ENCODE measurements at places on chromosomes 1 and 21.

- DNase-seq: no peak
These were observed 49.2 kb downstream of the RALGPS2 start for GRCh38 chr1:178774263-178774662.

GRCh38 chr1:9929431-9930385, 13.5 kb downstream of the LZIC start:
- no peak for DNase-seq

DNA sequence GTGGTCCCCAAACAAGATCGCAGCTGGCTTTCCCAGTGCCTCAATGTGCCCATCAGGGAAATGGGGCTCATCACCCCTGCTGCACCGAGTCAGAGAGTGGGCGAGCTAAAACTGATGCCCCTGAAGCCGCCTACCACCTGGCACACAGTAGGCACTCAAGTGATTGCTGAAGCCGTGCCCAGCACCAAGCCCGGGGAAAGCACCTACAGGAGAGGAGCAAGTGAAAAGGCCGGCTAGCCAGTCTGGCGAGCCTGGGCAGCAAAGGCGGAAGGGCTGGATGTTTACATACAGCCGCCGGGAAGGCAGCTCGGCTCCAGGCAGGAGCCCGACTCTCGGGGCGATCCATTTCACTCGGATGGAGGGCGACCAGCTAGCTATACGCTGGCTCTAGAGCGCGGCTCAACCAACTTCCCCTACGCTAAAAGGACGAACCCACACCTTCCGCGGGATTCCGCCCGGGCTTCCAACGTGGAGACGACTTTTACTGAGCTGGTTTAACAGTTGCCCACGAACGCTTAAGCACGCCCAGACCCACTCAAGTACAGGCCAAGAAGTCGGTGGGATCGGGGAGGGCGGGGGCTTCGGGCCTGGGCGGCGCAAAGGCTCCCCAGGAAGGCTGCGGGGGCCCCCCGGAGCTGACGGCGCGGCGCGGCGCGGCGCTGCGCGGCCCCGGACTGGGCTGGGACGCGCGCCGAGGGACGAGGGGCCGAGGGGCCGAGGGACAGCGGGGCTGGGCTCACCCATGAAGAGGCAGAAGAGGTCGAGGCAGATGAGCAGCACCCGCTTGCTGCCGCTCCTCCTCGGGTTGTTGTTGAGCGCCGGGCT, 1.0 kb downstream of the PLPP3 start:
- DNase-seq: no peak

DNA sequence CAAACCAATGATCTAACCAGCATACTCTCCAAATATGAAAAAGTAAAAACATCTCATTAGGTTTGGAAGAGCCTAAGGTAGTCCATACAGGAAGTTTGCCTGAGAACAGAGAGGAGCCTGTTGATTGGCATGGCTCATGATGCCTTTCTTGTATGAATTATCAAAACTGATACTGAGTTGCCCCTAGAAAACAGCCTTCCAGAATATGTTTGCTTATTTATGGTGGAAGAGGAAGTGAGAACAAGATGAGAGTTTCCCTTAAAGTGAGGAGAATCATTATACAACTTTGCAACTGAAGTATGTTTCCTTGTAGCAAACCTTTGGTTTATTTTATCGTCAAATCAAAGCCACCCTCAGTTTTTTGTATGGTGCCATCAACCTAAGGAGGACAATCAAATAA, 23.8 kb upstream of the KIAA1614 start:
- no peak for DNase-seq

DNA sequence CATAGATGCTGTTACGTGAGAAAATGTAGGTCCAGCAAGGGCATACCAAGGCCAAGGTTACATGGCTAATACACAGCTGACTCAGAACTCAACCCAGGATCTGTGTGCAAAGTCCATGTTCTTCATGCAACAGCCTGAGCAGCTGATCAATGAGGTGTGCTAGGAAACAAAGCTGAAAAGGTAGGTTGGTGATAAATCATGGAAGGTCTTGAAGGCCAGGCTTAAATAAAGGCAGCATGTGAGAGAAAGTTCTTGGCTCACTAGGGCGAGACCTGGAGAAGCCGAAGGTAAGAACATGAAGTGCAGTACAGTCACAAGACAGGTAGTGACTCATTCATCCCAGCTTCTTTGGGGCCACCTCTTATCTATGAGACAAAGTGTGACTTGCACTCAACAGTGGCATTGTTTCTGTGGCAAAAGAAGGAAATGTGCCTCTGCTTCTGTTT, 33.4 kb downstream of the TLR5 start:
- DNase-seq: no peak

DNA sequence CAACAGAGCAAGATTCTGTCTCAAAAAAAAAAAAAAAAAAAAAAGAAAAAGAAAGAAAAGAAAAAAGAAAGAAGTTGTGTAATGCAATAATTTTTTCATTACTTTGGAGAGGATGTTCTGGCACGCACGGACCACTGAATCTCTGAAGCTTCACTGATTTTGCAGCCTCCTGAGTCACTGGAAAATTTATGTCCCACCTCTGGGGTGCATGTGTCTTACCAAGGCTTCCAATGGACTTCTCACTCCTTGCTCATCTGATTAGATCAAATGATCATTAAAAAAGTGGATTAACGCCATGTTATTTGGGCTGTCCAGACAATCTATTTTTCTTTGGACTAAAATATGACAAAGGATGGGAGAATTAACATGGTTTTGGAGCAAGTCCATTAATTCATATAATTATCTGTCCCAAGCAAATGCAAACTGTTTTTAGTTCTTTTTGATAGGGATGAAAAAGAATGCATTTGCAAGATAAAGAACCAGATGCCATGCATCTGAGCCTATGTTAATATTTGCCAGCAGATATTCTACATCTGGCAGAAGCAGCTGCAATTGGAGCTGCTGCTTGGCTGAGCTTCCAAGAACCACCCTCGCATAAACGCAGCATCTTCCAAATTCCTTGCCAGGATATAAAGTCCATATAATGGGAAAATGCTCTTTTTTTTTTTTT, 10.1 kb upstream of the MAP1LC3C start:
- no peak for DNase-seq

DNA sequence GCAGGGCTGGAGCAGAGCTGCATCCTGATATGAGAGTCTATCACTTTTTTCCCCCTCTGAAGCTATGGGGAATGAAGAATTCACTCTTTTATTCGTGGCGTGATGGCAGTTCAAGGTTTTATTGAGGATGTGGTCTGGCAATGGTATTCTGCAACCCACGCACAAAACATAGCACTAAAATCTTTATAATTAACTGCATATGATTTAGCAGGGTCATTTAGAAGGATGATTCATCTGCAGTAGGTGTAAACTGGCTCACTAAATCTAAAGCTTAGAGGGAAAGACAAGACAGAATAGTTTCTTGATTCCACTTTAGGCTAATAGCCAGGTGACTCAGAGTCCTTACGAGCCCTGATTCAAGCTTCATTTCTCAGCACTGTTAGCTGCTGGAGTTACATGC, 25.0 kb upstream of the CHRM3 start:
- DNase-seq: no peak

GRCh38 chr21:34881421-34881820, 167.7 kb downstream of the RUNX1 start:
- DNase-seq: no peak

GRCh38 chr1:70947835-70948234, 99.8 kb downstream of the PTGER3 start:
- DNase-seq: no peak

DNA sequence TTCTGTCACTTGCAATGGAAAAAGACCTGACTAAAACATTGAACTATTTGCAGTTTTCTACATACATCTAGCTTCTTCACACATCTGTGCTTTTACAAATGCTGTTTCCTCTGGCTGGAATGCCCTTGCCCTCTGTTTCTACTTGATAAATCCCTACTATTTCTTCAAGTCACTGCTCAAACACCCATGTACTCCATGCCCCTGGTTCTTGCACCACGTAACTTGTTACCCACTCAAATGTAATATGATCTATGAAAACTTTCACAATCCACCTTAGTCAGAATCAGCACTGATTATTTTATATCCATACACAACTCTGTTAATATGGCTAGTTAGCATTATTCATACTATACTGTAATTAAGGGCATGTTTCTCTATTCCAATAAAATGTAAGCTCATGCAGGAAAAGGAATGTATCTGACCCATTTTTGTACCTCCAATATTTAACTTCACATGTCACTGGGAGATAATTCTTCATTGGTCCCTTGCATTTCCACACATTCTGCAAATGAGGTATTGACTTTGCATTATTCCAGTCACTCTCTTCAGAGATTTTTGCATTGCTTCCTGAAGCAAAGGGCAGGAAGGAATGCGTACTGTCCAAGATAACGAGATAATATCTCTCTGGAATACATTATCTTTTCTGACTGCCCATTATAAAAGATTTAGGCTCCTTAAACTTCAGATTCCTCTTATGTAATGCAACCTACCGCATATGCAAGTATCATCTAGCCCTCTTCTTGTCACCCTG, 158.3 kb downstream of the COL24A1 start:
- DNase-seq: no peak

DNA sequence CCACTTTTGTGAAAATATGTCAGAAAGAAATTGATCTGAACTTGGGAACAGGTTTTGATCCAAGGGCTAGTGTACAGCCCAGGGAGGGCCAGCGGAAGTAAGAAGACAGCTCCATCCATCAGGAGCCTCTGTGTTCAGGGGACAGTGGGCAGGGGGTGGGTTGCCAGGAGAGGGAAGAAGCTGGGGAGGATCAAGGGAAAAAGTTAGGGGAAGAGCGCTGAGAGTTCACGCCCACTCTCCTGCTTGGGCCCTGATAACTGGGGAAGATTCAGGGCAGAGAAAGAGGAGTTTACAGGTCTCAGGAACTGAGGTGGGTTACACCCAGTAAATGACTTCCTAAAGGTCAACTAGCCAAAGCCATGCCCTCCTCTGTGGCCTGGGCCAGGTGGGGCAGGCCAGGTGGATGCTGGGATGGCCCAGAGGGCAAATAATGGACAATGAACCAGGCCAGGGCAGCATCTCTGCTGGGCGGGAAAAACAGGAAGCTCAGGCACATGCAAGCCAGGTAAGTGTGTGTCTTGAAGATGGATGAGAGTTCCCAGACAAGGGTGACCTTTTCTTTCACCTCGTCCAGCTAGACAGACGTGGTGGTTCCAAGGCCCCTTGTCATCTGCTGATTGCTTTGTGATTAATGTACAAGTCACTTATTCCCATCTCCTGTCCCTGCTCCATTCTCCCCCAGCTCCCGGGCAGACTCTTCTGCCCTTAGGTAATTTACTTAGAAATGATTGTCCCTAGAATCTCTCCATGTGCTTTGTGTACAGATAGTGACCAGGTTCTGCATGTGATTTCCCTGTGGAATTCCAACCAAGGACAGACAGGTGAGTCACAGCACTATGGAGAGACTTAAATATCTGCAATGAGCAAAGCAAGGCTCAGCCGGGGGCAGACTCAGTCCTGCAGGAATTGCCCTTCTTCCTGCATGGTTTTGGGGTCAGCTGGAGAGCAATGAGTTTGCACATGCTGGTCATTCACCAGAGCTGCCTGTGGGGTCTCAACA, 57.0 kb downstream of the MDM4 start:
- no peak for DNase-seq

DNA sequence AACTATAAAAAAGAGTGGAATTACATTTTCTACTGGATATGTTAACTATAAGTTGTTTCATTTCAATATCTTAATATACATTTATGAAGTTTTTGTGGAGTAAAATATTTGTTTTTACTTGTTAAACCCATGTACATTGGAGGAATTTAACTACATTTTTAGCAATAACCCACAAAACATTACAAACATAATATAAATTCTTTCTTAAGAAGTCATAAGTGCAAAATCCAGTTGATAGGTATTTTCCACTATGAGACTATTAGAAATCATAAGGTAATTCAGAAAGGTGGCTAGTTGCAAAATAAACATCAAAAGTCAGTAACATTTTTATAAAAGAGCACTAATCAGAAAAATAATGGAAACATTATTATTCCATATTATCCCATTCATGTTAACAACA, 73.9 kb upstream of the RRP15 start:
- no peak for DNase-seq

DNA sequence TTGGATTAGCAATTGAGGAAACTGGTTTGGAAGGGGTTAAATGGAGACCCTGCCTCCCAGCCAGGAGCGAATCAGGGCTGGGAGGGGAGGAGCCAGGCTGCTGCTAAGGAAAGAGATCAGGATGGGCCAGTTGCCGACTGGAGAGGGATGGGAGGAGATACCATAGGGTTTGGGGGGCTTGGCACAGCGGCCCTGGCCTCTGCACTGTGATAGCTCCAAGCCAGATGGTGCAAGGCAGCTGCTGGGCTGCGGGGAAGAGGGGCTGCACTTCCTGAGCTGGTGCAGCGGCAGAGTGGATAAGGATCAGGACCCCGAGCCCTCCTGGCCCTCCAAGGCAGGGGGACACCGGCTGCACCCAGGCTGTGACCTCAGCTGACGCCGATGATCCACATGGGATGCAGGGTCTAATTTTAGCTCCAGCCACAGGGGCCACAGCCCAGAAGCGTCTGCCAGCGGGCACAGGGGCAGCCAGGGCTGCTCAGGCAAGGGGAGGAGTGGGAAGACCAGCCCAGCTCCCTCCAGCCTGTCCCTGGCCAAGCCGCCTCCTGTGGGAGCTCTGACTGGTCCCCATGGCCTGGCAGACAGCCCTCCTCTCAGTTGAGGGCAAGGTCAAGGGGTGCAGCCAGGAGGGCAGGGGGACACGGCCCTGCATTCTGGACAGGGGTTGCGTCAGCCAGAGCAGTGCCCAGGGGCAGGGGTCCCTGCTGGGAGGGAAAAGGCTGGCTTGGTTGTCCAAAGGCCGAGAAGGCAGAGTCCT, at the start of gene EXTL1:
Gene EXTL1, plus strand, starts transcription at position 129 of the 757 bp plus-strand sequence. CDS start 872 bp downstream, outside the sequence.
- DNase-seq: no peak

GRCh38 chr1:28045777-28046176, 42.6 kb downstream of the EYA3 start:
- no peak for DNase-seq

- no peak for DNase-seq
These were observed 127.9 kb upstream of the MROH9 start for GRCh38 chr1:170807432-170807831.

DNA sequence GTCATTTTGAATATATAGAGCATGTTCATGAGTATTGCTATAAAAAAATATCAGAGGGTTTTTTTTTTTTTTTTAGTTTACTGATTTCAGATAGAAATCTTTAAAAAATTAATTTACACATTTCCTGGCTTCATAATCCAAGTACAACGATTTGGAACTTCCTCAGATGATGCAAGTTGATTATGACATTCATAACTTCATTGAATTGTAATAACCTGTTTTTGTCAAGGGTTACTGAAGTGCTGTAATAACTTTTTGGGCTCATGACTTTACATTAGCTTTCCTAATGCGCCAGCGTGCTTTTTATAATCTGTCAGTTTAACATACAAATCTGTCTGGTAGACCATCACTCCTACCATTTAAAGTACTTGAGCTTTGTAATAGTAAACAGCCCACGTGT, 81.3 kb downstream of the SASS6 start:
- no peak for DNase-seq

GRCh38 chr1:113369040-113369439, 21.3 kb upstream of the MAGI3 start:
- no peak for DNase-seq
